ENCODE measurements at places on chromosomes 16 and 17. TPM values are rescaled to one million over a fixed set of nuclear protein-coding genes. Genes with fewer than 3 reads are reported as not detected.

The CRYBA1 gene
- not detected for total RNA-seq

The MEIOC gene
- 0.77 TPM for total RNA-seq

The SCRN2 gene
- total RNA-seq: 25.1 TPM

The GRIN2C gene
- not detected for total RNA-seq

The TBC1D3I gene
- total RNA-seq: 1.5 TPM

The SCGB1C2 gene
- not detected for total RNA-seq

The NOG gene
- not detected for total RNA-seq

The OR3A3 gene
- not detected for total RNA-seq

The IRX6 gene
- total RNA-seq: 2.8 TPM

The SEZ6L2 gene
- 1.7 TPM for total RNA-seq

The MAPT gene
- 3.6 TPM for total RNA-seq

The MVD gene
- total RNA-seq: 84.7 TPM

The RABEP1 gene
- 44.7 TPM for total RNA-seq

Data from melanocyte of skin (primary cell).